ENCODE measurements at places on chromosomes 7 and 10.

- DNase-seq, result no peak
Observed at GRCh38 chr10:104041891-104042535, 43.7 kb downstream of the COL17A1 start.

GRCh38 chr7:112292162-112292561 lies 85.7 kb downstream of the ZNF277 start:
- no peak for DNase-seq

GRCh38 chr7:28272461-28272877 lies 91.9 kb upstream of the JAZF1 start:
- DNase-seq, result no peak

DNA sequence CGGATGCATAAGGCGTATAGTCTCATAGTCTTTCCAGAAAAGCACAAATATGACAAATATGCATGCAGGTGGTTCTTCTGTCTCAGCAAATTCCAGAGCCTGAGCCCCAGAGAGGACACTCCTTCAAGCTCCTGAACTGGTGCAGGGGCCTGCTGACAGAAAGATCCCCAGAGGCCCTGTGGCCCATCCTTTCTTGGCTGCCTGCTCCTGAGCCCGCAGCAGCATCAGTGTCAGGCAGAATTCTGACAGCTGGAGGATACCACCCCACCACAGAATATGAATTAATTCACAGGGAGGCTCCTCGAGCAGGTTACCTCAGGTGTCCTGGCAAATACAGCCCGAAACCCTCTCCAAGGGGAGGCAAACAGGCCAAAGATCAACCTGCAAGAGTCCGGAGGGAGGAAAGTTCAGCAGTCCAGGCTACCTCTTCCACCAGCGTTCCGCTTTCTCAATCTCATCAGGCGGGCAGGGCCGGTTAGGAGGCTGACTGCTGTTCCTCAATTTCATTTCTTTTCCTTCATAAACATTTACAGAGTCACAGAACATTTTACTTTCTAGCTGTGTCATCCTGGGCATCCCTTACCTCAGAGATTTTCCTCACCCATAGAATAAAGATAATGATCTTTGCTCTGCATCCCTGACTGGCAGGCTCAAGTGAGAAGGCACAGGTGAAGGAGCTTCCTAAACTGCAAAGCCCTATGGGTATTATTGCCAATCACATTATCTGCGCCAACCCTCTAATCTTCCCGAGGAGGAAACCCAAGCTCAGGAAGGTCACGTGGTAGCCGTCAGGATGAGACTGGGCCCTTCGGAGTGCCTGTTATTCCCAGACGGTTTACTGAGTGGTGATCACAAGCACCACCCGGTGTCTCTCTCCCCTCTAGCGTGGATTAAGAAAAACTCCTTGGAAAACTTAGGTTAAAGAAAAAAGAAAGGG lies 1.4 kb downstream of the DNAJB12 start:
- DNase-seq, result no peak

Data from stimulated activated CD4-positive, alpha-beta T cell treated with anti-CD3 and anti-CD28 coated beads, Interleukin-1b, Interleukin-23, amount 100 ng/mL, for 1 hour (primary cell).